ENCODE measurements at places on chromosomes 6 and 20.

GRCh38 chr6:37099442-37099841 is 70.5 kb upstream of the PIM1 start:
- DNase-seq = no peak

- no peak for DNase-seq
Observed at GRCh38 chr6:11987386-11987785, 24.7 kb upstream of the HIVEP1 start.

DNA sequence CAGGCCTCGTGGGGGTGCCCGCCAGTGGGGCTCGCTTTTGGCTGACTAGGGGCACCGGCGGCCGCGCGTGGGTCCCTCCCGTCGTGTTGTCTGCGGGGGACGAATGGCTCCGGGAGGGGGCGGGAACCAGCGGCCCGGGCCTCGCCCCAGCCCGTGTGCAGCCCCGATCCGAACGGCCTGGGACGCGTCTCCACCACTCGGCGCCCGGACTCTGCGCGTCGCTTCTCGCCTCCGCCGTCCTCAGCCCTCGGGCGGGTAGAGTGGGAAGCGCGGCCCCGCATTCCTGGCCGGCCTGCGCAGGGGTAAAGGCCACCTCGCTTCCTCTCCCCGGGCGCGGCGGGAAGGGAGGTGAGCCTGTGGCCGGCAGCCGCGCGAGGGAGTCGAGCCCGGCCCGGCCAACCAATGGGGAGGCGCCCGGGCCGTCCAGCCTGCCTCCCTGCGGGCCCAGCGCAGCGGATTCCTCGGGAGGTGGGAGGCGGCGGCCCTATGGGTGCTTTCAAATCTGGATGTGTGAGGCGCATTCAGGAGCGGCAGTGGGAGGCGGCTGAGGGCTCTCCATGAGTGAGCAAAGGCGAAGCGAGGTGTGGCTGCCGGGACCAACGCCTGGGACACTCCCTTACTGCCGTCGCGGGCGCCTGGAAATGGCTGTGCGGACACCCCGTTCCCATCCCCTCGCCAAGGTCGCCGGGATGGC is 1.1 kb upstream of the ZBTB46 start:
- DNase-seq = peak; percentile 50

DNA sequence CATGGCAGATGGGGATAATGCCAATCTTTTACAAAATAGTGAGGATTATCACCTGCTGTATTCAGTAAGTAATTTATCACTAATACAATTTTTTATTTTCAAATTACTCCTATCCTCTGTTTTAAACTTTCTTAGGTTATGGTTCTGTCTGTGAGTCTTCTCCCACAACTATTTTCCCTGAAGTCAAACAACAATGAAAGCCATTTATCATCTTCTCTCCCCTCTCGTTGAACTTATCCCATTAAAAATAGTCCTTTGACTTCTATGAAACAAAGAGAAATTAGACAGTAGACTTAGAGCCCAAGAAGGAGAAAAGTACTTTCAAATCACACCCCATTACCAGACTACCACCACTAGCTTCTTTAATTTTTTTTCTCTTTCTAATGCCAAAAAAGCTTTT is 147.7 kb downstream of the SIM1 start:
- no peak for DNase-seq
